Ecto neural progenitor cell (in vitro differentiated cells): ENCODE measurements at places on chromosomes 12 and 14.

DNA sequence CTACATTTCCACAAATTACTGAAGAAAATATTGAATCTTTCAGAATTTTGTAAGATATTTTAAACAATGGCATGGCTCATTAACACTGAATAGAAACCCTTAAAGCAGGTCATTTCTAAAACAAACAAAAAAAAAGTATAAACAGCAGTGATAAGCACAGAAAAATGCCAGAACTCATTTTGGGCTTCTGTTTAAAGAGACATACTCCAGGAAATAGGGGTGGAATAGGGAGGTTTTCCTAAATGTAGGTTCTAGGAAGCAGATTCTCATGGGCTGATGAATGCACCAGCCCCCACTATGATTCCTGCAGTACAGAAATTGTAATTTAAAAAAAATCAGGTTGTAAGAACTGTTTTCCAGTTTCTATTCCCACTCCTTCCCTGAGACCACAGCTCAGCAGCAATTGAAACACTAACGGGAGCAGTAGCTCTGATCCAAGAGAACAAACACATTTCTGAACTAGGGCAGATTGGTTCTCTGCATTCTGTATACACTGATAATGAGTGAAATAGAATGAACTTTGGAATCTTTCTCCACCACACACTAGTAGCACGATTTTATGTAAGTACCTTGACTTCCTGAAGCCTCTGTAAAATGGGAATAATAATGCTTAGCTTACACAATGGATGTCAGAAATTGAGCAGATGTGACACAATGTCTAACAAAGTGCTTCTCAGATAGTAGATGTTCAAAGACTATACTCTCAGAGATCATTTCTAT, 115.6 kb upstream of the TMTC1 start:
- DNase-seq: no peak

GRCh38 chr12:51972849-51973273, 21.4 kb downstream of the ACVR1B start:
- no peak for DNase-seq

DNA sequence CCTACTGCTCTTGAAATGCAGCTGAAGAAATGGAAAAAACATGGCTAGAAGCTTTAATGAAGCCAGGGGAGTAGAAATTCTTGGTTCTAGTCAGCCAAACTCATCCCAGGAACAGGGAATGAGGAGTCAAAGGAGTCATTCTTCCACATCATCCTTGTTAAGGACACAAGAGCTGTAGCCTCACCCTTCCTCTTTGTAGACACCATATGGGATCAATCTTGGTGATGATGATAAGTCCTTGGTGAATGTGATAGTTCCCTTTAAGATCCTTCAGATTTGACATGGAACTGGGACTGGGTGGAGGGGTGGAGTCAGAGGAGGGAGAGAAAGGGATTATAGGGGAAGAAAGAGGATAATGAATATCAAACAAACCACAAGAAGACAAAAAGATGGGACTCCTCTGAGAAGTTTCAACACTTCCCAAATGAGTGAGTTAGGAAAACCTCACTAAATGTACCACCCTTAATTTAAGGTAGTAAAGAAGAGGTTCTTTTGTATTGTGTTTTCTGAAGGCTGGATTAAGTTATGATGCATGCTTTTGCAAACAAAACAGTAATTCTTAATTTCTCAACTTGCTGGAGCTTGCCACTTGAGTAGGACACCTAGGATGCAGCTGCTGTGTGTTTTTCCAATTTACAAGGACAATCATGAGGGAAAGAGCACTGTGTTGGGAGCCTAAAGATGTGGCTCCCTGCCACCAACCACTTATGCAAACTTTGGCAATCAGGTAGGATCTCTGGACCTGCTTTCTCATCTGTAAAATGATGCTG, 104.0 kb downstream of the WIF1 start:
- DNase-seq: no peak

DNA sequence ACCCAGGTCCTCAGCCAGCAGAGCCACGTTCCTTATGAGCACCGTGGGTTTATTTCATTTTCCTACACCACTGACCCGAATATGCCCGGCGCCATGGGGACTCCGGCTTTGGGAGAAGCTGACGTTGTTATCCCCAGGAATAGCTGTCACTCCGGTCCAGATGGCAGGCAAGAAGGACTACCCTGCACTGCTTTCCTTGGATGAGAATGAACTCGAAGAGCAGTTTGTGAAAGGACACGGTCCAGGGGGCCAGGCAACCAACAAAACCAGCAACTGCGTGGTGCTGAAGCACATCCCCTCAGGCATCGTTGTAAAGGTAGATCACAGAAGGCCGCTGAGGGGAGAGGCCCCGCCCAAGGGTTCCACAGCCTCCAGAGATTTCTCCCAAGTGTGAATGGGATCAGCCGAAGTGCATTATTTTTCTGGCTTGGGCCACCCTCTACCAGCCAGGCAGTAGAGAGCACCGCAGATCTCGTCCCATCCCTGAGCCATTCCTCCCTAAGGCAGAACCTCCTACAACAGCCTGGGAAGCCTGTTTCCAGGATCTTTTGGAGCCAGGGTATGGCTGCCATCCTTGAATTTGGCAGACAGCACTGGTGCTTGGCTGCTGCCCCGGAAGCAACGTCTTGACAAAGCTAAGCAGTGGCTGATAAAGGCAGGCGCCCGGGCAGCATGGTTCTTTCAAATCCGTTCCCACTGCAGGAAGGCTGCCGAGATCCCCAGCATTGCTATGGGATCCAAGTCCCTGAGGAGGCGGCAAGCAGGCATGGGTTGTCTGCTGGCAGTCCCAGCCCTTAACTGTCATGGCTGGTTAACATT, 17.8 kb downstream of the CDK2AP1 start:
- no peak for DNase-seq

DNA sequence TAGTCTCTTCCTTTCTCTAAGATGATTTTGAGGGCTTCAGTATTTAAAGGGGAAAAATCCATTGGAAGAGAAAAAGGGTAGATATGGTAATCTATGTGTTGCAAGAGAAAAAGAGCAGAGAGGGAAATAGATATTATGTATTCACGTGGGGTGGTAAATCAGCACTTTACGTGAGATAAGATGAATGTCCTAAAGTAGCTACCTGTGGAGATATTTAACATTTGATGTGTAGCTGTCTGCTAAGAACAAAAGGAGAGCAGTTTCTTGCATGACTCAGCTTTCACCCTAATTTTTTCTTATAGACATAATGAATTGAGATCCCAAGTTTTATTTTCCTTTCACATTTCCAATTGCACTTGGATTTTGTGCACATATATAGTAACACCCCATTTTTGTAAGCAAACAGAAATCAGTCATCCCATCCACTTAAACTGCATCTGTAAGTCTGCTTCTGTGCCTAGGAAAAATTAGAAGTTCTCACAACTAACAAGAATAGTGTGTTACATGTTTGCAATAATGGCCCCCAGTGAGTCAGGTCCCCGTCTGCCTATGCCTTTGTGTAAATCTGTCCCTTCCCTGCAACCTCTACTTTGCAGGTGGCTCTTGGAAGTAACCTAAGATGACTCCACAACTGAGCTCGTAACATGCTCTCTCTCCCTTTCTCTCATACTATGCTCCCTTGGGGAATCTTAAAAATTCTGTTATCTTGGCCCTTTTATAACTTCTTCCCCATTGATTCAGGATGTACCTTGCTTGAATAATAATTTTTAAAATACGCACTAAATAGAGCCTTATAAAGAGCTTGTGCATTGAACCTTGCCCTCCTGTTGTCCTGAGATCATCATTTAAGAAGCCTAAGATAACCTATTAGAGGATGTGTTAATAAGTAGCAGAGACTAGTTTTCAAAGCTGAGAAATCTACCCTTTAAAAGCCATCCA, 3.7 kb downstream of the TMTC3 start:
- DNase-seq: no peak

DNA sequence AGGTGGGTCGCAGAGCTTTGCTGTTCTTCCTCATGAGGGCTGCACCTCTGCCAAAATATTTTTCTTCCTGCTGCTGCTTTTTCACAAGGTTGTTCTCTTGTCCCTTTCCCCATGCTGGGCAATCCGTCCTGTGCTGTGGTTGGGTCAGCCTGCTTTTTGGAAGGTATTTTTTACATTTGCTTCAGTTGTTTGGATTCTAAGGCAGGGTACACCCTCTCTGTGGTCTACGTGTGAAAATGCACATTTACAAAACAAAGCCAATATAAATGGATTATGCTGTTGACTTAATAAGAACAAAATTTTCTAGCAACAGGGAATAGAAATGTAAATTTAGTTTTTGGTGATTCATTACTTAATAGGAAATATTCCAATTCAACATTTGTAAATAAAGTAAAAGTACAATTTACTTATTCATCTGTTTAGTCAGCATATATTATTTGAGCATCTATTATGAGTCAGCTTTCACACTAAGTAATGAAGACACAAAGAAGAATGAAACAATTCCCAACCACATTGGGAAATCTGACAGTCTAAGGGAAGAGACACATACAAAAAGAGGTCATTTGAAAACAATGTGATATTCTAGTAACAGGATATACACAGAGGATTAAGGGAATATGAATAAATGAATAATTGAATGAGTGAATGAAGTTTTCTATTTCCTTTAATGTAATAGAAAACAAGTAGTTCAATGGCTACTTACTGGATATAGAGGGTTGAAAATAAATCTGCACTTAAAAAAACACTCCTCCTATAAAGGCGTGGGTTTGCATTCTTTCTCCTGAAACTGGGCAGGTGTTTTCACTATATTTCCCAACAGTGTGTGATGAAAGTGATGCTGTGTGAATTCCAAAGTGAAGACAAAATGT, 94.6 kb upstream of the PRICKLE1 start:
- DNase-seq: no peak

- no peak for DNase-seq
Measured at GRCh38 chr12:112121780-112122565, 3.4 kb upstream of the TRAFD1 start.

GRCh38 chr12:87163122-87163521, 866.1 kb downstream of the C12orf50 start:
- DNase-seq: no peak

- DNase-seq: no peak
Measured at GRCh38 chr12:5246196-5246595, 185.7 kb upstream of the NTF3 start.

DNA sequence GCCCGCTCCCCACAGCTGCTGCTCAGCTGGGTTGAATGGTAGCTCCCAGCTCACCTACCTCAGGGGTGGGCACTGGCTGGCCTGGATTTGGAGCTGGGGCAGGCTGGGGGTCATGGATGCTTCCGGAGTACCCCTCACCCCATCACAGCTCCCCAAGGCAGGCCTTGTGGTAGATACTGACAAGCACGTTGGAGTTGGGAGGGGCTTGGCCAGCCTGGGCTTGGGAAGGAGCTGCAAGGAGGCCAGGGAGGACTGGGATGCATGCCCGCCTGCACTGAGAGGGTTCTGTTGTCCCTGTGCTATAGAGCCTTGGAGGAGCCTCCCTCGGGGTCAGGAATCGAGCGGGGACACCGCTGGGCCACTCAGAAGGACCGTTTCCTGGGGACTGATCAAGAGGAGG, 14.2 kb downstream of the TMEM63C start:
- DNase-seq: no peak

- no peak for DNase-seq
Measured at GRCh38 chr12:66612090-66612775, 66.6 kb downstream of the GRIP1 start.

DNA sequence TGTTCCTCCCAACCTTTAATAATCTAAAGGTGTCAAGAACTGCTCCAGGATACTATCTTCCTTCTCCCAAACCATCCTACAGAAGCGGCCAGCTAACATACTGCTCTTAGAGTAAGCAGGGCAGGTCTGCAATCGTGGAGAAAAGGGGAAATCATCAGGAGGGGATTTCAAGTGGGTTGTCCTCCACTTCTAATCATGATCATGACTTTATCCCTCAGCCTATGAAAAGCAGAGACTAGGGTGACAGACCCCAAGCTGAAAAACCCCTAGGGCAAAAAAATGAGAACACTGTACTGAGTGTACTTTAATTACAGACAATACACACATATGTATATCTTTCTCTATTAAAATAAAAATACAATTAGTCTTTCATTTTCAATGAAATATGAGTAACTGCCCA, 13.9 kb downstream of the DUSP16 start:
- no peak for DNase-seq

DNA sequence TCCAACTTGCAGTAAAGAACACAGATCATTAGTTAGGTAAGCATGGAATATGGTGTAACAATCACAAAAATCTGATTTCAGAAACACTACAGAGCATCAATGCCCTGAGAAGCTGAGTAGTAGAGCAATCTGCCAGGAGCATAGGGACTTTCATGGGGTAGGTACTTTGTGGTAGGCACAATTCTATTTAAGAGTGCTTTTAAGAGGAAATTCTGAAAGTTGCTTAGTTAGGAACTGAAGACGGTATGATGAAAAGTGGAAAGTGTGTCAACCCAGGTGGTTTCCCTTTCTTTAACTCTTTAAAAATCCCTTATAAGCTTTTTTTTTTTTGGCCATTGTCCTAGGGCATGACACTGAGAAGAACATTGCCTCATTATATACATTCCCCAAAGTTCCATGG, 535.7 kb upstream of the FBXO33 start:
- no peak for DNase-seq

- no peak for DNase-seq
Measured at GRCh38 chr12:66320996-66321395, 18.7 kb downstream of the HELB start.

DNA sequence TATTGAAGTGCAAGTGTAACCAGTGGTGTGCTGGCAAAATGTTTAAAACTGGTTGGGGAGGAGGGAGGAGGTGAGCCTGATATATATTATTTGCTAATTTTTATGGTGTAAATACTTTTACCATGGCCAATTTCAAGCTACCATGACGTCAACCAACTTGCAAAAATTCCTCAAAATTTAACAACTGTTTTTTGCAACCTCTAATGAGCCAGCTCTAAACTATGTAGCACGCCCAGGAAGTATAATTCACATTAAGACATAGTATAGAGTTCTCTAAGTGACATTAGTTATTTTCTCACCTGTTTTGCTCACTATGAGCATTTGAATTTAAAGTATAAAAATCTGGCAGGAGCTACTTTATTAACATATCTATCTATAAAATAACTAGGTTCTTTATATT, 41.4 kb downstream of the ATL1 start:
- DNase-seq: no peak

GRCh38 chr12:68279227-68280054, 26.0 kb upstream of the IL22 start:
- no peak for DNase-seq

DNA sequence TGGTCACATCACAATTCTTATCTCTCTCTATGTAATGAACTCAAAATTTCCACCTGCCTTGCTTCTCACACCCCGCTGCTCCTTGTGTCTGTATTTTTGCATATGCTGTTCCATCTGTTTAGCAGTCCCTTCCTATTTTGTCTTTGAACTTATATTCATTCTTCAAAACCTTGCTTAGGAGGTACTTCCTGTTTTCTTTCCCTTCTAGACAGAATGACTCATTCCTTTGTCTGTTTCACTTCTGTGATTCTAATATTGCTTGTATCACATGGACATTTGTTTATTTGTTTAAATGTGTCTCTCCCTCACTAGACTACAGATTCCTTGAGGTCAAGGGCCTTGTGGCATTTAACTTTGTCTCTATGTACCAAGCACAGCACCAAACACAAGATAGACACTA, 424.2 kb downstream of the ETNK1 start:
- no peak for DNase-seq
